ENCODE measurements at places on chromosomes 2 and 18. TPM values are rescaled to one million over a fixed set of nuclear protein-coding genes. Genes with fewer than 3 reads are reported as not detected.

Gene ZNF142
- total RNA-seq = 16.0 TPM

Gene DHRS9
- 3.9 TPM for total RNA-seq

Gene FKBP1B
- total RNA-seq = 11.9 TPM

Gene SLC9A4
- total RNA-seq = not detected

Gene ASXL2
- total RNA-seq = 18.1 TPM

Gene SLC19A3
- 2.1 TPM for total RNA-seq

Gene CD8B2
- not detected for total RNA-seq
